CD8-positive, alpha-beta memory T cell (primary cell): ENCODE measurements at places on chromosomes 1 and 21. TPM values are rescaled to one million over a fixed set of nuclear protein-coding genes. Genes with fewer than 3 reads are reported as not detected.

DNA sequence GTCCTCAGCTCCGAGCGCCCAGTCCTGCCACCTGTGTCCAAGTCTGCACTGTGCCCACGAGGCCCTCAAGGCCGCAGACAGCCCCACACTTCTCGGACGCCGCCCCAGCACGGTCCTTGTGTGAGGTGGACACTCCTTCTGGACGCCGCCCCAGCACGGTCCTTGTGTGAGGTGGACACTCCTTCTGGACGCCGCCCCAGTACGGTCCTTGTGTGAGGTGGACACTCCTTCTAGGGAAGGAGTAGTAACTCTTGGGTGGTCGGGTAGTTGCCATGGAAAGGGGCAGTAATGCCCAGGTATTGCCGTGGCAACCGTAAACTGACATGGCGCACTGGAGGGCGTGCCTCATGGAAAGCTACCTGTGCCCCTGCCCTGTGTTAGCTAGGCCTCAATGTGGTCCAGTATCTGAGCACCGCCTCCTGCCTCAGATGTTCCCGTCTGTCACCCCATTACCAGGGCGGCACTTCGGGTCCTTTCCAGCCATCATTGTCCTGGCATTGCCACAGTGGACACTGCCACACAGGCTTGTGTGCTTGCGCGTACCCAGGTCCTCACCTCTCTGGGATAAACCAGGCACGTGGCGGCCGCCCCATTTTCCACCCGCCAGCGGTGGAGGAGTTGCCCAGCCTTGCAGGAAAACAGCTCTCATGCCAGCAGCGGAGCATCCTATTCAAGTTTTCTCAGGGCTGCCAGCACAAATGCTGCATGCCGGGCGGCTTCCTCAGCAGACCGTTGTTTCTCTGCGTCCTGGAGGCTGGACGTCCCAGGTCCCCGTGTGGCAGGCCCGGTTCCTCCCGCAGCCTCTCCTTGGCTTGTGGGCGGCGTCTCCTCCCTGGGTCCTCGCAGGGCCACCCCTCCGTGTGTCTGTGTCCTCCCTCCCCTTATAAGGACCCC, 40.8 kb upstream of the POFUT2 start:
- H3K27me3 ChIP-seq = no peaks in the 10 kb centered on the region
- no peak overlapping the region for H3K27ac ChIP-seq
- H3K4me3 ChIP-seq = no peak overlapping the region
- no peaks in the 10 kb centered on the region for H3K36me3 ChIP-seq
- peaks cover 3% of the 10 kb centered on the region for H3K4me1 ChIP-seq
- no peak for DNase-seq

DNA sequence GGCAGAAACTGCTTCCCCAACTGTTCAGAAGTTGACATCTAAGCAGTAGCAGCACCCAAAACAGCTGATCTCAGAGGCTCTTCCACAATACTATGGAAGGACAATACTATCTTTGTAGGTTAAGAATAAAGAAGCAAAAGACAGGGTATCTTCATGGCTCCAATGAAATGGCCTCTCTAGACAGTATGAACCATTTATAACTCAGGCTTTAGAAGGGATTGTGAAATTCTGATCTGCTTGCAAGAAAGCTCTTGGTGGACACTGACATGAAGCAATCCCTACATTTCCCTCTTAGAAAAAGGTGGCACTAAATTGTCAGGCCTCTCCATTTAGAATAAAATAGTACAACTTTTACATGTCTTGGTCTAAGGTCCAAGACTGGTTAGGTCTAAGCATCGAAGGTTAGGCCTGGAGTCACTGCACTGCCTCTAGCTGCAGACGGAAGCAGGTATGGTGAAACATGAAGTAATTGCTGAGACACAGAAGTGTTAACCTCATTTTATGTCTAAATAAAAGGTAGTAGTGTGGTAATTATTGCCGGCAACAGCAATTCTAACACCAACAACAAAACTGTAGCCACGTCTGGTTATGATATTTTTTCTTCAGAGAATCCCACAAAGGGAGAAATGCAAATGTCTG, 50.6 kb upstream of the HP1BP3 start:
- no peaks in the 10 kb centered on the region for H3K27me3 ChIP-seq
- H3K36me3 ChIP-seq = peaks cover 4% of the 10 kb centered on the region
- H3K4me3 ChIP-seq = no peak overlapping the region
- H3K27ac ChIP-seq = no peak overlapping the region

DNA sequence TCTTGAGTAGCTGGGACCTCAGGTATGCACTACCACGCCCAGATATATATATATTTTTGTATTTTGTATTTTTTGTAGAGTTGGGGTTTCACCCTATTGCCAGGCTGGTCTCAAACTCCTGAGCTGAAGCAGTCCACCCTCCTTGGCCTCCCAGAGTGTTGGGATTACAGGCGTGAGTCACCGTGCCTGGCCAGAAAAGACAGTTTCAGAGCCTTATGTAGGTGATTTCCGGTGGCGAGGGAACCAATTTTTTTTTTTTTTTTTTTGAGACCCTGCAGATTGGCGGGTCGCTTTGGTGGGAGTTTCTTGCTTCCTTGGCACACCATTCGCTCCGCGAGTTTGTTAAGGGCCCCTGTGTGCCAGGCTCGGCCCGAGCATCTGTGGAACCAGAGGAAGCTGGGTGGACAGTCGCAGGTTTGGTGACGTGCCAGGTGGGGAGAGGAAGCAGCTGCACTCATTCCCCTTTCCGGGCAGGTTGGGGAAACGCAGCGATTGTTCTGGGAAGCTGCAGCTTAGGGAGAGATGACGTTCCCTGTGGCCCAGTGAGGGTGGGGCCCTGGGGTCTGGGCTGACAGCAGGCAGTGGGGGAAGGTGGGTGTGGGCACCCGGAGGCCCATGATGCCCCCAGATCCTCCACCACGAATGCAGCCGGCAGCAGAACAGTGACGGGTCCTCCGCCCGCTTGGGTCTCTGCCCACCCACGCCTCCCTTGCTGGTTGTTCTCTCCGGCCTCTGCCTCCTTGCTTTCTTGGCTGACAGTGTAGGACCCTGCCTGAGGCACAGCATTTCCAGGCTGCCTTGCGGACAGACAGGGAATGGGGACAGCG, 25.1 kb downstream of the SPSB1 start:
- no peaks in the 10 kb centered on the region for H3K27me3 ChIP-seq
- no peaks in the 10 kb centered on the region for H3K4me1 ChIP-seq
- no peak for DNase-seq
- no peak overlapping the region for H3K27ac ChIP-seq
- no peak overlapping the region for H3K4me3 ChIP-seq

GRCh38 chr1:241702442-241703373, 50.6 kb downstream of the WDR64 start:
- H3K4me1 ChIP-seq = peaks cover 18% of the 10 kb centered on the region
- H3K4me3 ChIP-seq = no peak overlapping the region

- no peak overlapping the region for H3K27ac ChIP-seq
- peaks cover 49% of the 10 kb centered on the region for H3K4me1 ChIP-seq
- H3K27me3 ChIP-seq = no peaks in the 10 kb centered on the region
- DNase-seq = no peak
- no peak overlapping the region for H3K4me3 ChIP-seq
- H3K36me3 ChIP-seq = no peaks in the 10 kb centered on the region
Measured at GRCh38 chr1:206794294-206794908, 22.1 kb upstream of the IL10 start.

DNA sequence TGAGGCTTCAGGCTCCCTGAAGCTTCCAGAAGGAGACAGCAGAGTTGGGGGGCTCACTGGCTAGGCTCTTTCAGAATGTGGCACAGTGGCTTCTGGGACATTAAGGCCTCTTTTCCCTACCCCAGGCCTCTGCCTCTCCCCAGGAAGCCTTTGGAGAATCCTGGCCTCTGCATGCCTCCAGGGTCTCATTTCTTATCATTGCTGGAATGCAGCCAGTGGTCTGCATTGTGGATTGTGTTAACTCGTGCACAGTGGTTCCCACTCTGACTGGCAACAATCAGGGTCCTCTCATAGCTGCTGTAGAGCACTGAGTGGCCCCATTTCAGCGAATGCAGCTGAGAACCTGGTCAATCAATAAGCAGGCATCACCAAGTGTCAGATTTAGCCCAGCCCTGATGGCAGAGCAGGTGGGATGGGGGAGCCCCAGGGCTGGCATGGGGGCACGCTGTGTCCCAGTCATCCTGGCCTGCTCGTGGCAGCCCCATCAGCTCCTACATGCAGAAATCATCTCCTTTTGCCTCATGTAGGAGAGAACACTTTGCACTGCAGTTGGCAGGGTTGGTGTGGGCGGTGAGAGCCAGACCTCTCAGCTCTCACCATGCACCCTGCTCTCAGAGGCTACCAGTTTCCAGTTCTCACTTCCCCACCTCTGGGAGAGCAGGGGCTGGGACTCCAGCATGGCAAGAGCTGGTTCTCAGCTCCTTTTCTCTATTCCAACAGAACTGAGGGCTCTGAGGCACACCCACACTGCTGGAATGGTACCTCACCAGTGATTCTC, 13.4 kb downstream of the ADORA1 start:
- no peak overlapping the region for H3K4me3 ChIP-seq
- no peaks in the 10 kb centered on the region for H3K4me1 ChIP-seq
- no peaks in the 10 kb centered on the region for H3K27me3 ChIP-seq

DNA sequence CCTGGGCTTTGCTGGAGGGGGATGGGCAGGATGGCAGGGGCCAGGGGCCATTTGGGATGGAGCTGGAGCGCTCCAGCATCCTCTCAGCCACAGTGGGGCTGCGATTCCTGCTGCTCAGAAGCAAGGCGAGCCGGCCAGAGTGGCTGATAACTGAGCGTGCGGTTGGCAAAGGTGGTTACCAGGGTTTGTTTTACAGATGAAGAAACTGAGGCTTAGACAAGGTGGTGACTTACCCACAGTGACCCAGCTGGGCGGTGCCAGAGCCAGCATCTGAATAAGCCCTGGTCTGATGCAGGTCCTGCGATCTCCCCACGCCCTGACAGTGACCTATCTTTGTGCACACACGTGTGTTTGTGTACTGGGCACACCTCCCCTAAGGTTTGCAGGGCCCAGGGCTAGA, 5.9 kb upstream of the PRXL2B start:
- peaks cover 68% of the 10 kb centered on the region for H3K4me1 ChIP-seq
- H3K4me3 ChIP-seq = no peak overlapping the region
- H3K27ac ChIP-seq = no peak overlapping the region
- DNase-seq = no peak

- no peaks in the 10 kb centered on the region for H3K27me3 ChIP-seq
- no peak overlapping the region for H3K27ac ChIP-seq
- no peaks in the 10 kb centered on the region for H3K4me1 ChIP-seq
- no peaks in the 10 kb centered on the region for H3K36me3 ChIP-seq
- no peak for DNase-seq
- no peak overlapping the region for H3K4me3 ChIP-seq
Measured at GRCh38 chr1:61925591-61926298, 183.5 kb downstream of the PATJ start.

DNA sequence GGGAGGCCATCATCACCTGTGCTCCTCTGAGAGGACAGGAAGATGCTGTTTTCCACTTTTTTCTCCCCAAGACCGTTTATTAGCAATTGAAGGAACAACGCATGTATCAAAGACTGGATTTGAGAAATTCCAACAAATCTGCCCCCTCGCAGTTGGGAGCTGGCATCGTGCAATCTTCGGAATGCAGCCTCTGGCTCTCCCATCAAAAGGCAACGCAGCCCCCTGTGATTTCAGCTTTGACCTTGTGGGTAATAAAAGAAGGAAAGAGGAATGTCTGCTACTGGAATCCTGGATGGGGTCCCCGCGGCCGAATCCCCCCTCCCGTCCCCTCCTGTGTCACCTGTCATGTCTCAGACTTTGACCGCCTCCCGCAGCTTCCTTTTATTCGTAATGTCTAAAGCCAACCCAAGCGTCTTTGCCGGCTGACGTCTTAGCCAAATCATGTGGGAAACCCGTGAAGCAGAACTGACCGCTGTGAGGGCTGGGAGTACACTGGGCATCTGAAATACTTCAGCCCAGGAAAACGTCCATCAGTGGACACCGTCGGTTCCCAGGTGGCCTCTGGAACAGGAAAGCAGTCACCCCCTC, 101.5 kb downstream of the WDR4 start:
- no peaks in the 10 kb centered on the region for H3K27me3 ChIP-seq
- peaks cover 21% of the 10 kb centered on the region for H3K4me1 ChIP-seq
- H3K36me3 ChIP-seq = no peaks in the 10 kb centered on the region

DNA sequence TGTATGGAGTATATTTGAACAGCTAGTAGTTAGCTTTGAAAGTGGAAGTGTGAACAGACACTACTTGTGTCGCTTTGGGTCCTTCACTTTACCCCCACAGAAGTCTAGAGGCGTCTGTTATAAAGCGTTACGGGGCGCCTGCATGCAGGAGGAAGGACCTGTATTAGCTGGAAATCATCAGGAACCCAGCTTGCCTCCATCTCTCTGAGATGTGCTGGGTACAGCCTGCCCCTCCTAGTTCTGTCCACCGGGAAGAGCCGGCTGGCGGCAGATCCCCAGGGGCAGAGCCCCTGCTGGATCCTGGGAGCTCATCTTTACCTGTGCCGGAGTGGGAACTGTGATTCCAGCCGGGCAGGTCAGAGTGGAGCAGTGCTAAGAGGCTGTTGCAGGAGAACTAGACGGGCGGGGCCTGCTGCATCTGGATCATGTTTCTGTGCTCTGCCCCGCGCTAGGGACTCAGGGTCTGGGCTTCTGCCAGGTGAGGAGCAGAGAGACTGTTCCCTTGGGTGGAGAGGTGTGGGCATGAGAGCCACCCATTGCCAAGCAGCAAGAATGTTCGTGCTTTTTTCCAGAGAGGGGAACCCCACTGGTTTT, 22.3 kb upstream of the SPSB1 start:
- no peak for DNase-seq
- no peaks in the 10 kb centered on the region for H3K27me3 ChIP-seq
- H3K27ac ChIP-seq = no peak overlapping the region

GRCh38 chr1:50651476-50652263, 228.4 kb upstream of the DMRTA2 start:
- no peaks in the 10 kb centered on the region for H3K4me1 ChIP-seq
- DNase-seq = no peak
- H3K27ac ChIP-seq = no peak overlapping the region
- no peaks in the 10 kb centered on the region for H3K36me3 ChIP-seq
- no peaks in the 10 kb centered on the region for H3K27me3 ChIP-seq

GRCh38 chr1:168613691-168614231, 37.4 kb downstream of the XCL1 start:
- H3K27me3 ChIP-seq = no peaks in the 10 kb centered on the region
- no peak for DNase-seq
- no peaks in the 10 kb centered on the region for H3K36me3 ChIP-seq

The TTC39A gene
- 0.28 TPM for total RNA-seq

The SHE gene
- total RNA-seq = not detected

The GJA8 gene
- not detected for total RNA-seq

The ELF3 gene
- total RNA-seq = 0.26 TPM

The HSF2BP gene
- 0.53 TPM for total RNA-seq

The DLGAP3 gene
- 0.82 TPM for total RNA-seq
